ENCODE measurements at places on chromosomes 7 and 10.

GRCh38 chr10:78851647-78852046, 217.1 kb upstream of the ZMIZ1 start:
- DNase-seq: no peak

- DNase-seq: no peak
These were observed 15.3 kb downstream of the ABLIM1 start for GRCh38 chr10:114642729-114643128.

GRCh38 chr7:47351233-47352154, 230.4 kb downstream of the TNS3 start:
- no peak for DNase-seq

DNA sequence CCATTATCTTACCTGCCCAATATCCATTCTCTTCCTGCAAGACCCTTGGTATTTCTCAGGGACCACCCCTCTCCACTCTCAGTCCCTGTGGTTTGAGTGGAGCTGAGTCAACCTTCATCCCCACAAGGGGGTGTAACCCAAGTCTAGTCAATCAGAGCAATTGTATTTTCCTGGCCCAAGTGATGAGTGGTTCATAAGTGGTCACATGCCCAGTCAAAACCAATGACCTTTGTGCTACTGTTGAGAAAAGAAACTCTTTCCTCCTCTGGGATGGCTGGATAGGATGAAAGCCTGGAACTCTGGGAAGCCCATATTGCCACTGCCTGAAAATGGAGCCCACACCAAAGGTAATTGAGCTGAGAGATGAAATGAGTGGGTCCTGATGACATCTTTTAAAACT, 93.6 kb downstream of the SNX10 start:
- DNase-seq: no peak

GRCh38 chr10:21527598-21528235, 2.2 kb upstream of the SKIDA1 start:
- DNase-seq: no peak

GRCh38 chr7:131238347-131238931, 89.2 kb upstream of the MKLN1 start:
- DNase-seq: no peak

DNA sequence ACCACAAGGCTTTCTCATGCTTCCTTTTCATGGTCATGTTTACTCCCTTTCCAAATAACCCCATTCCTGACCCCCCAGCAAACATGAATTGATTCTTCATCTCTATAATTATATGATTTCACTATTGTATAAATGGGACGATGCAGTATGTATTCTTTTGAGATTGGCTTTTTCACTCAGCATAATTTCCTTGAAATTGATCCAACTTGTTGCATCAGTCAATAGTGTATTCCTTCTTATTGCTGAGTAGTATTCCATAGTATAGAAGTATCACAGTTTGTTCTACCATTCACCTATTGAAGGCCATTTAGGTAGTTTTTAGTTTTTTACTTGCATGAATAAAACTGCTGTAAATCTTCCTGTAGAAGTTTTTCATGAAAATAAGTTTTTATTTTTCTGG, 264.7 kb downstream of the BAMBI start:
- DNase-seq: no peak

- no peak for DNase-seq
These were observed 258.2 kb downstream of the MAD1L1 start for GRCh38 chr7:1974290-1975101.

GRCh38 chr10:80196270-80196949, 8.9 kb downstream of the ANXA11 start:
- DNase-seq: peak; percentile 60

- no peak for DNase-seq
These were observed 467.3 kb downstream of the PTPRN2 start for GRCh38 chr7:158120316-158120715.

GRCh38 chr7:48933549-48934085, 9.3 kb downstream of the CDC14C start:
- no peak for DNase-seq

GRCh38 chr7:141652691-141653090, 49.3 kb downstream of the DENND11 start:
- DNase-seq: no peak

- no peak for DNase-seq
These were observed 1.8 kb downstream of the KLLN start for GRCh38 chr10:87861566-87861952.

- no peak for DNase-seq
These were observed 156.7 kb upstream of the BET1 start for GRCh38 chr7:94160719-94161435.

GRCh38 chr7:117012696-117013095, 59.4 kb downstream of the ST7 start:
- DNase-seq: no peak

DNA sequence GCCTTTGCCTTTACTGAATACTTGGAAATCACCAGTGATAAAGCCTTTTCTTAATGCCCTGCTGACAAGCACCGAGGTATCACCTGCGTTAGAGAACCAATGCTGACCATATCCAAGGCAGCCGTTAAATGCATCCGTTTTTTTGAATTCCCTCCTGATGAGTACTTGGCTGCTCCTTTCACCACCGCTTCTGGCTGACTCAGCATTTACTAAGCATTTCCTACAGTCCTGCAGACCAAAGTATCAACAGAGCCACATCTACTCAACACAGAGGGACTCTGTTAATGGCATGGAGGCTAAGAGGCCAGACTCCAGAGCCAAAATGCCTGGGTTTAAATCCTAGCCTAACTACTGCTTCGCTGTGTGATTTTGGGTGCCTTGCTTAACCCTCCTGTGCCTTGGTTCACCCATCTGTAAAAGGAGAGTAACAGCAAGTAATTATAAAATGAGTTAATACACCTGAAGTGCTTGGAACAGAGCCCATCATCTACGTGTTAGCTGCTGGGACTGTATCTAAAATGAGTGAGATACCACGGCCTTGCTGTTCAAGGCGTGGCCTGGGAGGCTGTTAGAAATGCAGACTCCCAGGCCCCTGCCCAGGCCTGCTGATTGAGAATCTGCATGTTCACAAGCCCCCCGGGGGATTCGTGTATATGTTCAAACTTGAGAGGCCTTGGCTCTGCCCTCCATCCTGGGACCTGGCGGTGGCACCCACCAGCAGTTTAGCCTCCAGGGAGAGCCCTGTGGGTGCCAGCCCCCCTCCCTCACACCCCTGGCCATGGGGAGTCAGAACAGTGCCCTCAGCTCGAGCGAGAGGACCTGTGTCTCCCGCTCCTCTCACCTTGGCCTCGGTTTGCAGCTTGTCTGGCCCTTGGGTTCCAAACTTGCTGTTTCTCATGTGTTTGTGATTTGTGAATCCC, 30.8 kb upstream of the EFCAB10 start:
- no peak for DNase-seq

DNA sequence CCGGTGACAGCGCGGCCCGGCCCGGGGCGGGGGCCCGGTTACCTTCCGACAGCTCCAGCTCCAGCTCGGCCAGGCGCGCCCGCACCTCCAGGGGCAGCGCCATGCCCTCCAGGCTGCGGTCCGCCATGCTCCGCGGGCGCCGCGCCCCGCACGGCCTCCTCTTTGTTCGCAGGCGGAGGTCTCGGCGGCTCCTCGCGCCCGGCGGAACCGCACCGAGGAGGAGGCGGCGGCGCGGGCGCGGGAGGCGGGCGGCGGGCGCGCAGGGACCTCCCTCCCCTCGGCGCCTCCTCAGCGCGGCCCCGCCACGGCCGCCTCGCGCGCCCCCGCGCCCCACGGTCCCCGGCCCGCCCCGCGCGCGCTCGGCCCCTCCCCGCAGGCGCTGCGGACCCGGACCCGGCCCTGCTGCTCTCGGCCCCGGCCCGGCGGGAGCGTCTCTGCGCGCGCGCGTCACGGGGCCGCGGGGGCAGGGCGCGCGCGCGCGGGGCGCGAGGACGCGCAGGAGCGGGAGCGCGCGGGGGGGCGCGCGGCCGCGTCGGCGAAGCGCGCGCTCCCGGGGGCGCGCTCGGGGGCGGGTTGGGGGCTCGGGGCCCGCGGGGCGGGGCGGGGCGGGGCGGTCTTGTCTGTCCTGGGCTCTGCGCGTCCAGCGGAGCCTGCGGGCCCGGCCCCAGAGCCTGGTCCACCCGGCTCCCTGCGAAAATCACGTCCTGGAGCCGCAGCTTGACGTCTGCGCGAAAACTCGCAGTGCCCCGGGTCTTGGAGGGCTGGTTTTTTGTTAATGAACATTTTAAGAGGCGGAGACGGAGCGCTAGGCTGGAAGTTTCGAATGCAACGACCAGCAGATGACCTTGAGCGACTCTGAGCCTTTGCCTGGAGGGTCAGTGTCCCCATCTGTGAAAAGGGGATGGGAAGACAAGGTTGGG, at the start of gene DIP2C:
Gene DIP2C, minus strand, starts transcription at position 217 of the 920 bp plus-strand sequence. Its CDS starts 90 bp downstream, at position 127.
- no peak for DNase-seq

DNA sequence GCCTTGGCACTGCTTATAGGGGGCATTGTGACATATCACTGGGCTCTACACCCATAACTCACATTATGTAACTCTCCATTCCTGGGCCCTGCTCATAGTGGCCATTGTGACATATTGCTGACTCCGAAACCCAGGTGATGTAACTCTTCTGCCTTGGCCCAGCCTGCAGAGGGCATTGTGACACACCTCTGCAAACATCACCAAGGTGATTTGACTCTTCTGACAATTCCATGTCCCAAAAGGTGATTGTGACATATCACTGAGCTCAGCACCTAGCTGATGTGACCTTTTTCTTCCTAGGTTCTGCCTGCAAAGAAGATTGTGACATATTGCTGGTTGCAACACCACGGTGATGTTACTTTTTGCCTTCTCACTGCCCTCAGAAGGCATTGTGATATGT, 36.5 kb upstream of the ZNF680 start:
- DNase-seq: no peak

DNA sequence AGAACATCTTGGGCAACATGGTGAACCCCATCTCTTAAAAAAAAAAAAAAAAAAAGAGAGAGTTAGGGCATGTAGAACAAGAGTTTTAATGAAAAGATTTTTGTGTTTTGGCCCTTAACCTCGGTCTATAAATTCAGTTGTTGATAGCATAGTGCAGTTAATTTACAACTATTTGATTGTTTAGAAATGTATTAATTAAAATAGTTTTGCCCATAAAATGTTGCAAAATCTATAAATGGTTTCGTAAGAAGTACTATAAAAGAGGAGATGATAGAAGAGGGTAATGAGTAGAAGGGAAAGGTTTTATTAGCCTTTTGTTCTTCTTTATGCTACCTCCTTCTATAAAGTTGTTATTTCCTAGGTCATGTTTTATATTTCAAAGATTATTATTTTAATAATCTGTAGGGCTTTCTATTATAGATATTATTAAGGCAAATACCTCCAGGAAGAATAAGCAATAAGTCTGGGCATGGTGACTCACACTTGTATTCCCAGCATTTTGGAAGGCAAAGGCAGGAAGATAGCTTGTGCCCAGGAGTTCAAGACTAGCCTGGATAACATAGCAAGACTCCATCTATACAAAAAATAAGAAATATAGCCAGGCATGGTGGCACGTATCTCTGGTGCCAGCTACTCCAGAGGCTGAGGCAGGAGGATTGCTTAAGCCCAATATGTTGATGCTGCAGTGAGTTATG, 73.3 kb downstream of the MCU start:
- no peak for DNase-seq

GRCh38 chr10:15324611-15325010, 46.5 kb downstream of the FAM171A1 start:
- no peak for DNase-seq

DNA sequence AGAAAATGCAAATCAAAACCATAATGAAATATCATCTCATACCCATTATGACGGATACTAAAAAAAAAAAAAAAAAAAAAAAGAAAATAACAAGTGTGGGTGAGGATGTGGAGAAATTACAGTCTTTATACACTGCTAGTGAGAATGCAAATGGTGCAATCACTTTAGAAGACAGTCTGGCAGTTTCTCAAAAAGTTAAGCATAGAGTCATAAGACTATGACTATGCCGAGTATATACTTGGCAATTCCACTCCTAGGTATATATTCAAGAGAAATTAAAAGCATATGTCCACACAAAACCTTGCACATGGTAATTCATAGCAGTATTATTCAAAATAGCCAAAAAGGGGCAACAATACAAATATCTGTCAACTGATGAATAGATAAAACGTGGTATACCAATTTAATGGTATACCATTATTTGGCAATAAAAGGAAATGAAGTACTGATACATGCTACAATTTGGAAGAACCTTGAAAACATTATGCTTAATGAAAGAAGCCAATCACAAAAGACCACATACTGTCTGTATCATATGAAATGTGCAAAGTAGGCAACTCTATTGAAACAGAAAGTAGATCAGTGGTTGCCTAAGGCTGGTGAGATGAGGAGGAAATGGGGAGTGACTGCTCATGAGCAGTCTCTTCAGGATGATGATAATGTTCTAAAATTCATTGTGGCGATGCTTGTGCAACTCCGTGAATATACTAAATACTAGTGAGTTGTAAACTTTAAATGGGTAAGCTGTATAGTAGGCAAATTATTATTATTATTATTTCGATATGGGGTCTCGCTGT, 90.1 kb upstream of the NANOS1 start:
- DNase-seq: no peak

- no peak for DNase-seq
These were observed 147.2 kb upstream of the ADO start for GRCh38 chr10:62657244-62657835.

DNA sequence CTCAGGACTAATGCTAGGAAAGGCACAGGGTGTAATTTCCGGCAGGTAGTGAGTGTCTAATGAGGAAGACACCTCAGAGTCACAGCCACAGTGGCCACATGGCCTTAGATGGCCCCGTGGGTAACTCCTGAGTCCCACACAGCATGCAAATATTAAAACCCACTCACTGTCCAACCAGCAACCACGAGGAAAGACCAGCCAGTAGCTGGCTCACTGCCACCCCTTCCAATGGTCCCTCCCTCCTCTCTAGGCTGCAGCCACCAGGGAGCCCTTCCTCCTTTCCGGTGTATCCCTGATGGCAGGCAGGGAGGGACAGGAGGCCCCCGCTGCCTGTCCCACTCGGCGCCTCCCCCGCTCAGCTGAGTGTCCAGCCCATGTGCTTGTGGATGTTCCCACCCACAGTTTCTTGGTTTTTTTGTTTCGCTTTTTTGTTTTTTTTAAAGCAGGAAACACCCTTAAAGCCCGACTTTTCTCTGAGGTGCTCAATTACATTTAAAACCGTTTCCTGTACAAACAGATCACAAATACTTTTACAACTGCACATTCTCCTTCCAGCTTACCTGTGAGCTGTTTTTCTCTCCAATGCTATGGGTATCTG, 9.2 kb downstream of the BNIP3 start:
- peak; percentile 17 for DNase-seq

GRCh38 chr10:48307711-48308018, 1.2 kb downstream of the MAPK8 start:
- no peak for DNase-seq

DNA sequence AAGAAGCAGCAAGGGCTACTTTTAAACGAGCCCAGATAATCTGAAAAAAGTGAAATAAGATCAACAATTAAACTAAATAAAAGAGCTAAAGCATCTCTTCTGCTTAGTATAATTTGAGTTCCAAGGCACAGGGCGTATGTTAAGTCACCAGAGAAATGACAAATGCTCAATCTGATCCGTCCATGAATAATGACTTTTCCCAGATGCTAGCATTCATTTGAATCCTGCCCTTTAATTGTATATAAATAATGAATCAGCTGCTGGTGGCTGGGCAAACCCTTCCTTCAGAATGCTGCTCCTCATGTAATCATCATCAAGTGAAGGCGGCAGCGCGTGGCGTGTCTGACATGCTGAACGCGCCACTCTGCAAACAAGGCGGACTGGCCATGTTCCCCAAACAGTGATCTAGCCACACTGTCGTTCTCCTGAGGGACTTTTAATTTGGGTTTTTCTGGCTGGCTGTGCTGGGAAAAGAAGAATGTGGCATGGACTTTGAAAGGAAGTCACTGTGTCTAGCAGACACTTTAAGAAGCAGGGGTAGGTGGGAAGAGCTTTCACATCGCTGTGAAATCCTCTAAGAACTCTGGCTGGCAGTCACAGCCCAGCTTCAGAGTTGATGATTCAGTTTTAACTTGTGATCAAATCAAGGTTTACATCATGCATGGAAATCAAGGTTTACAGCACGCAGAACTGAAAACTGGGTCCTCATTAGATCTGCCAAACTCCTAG, 70.7 kb downstream of the BEND7 start:
- DNase-seq: no peak
